ENCODE measurements at places on chromosomes 7 and 10. TPM values are rescaled to one million over a fixed set of nuclear protein-coding genes. Genes with fewer than 3 reads are reported as not detected.
A peak's percentile ranks its signal among the peaks of the same experiment; 100 is the strongest.

TMEM130 gene
- total RNA-seq: 1.9 TPM

ALKBH4 gene
- 24.8 TPM for total RNA-seq

DNA sequence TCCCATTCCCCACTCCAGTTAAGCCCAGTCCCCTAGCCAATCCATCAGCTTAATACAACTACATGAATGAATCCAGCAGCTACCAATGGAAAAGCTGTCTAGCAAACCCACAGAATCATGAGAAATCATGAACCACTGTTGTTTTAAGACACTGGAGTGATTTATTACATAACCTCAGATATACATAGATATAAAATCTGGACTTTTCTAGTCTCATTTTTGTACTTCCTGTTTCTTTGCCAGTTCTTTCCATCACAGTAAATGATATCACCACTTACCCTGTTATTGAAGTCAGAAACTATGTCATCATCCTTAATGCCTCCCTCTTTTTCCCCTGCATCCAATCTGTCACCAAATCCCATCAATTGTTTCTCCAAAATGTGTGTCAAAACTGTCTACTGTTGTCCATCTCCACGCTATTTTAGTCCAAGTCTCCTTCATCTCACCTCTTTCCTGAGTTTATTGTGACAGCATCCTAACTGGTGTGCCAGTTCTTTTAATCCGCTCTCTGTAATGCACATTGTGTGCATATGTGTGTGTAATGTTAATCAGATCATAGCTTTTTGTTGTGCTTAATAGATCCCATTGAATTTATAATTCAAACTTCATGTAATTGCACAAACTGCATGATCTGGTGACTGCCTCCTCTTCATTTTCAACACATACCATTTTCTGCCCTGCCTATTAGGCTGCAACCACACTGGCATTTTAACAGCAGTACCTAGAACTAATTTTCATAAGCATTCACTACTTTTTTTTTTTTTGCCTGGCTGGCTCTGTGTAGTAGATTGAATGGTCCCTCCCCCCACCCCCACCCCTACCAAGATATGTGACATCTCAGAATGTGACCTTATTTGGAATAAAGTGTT, 56.0 kb downstream of the MKLN1 start:
- peak overlapping the region; percentile 14 for H3K27ac ChIP-seq
- H3K27me3 ChIP-seq: no peaks in the 10 kb centered on the region
- DNase-seq: no peak
- H3K36me3 ChIP-seq: peaks cover 12% of the 10 kb centered on the region
- no peak overlapping the region for H3K4me3 ChIP-seq
- peaks cover 9% of the 10 kb centered on the region for H3K4me1 ChIP-seq

DNA sequence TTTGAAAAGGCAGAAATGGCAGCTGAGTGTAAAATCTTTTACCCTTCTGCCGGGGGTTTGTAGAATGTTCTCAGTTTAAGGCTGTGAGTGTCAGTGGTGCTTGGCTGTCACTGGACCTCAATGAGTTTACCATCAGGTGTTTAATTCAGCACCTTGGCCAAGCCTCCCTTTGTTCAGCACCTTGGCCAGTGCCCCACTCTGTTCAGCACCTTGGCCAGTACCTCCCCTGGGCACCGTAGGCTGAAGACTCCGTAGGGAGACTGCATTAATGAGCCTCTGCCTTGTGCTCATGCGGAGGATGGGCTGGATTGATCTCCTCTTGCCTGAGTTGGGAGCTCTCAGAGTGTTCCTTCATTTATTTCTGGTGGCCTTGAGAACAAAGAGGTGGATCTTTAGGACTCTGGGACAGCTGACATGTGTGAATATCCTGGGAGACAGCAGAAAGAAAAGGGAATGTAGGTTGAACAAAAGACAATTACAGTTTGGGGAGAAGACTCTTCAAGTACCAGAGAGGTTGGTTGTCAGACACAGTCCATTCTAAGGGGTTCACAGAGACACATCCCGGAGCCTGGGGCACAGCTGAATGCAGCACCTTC, 1.6 kb downstream of the FAM24A start:
- no peak overlapping the region for H3K27ac ChIP-seq
- peak; percentile 89 for DNase-seq
- no peak overlapping the region for H3K4me3 ChIP-seq
- H3K4me1 ChIP-seq: no peaks in the 10 kb centered on the region

GRCh38 chr7:130383187-130383980, 3.1 kb downstream of the CPA1 start:
- H3K27me3 ChIP-seq: peaks cover 8% of the 10 kb centered on the region
- H3K27ac ChIP-seq: no peak overlapping the region
- H3K4me1 ChIP-seq: peaks cover 6% of the 10 kb centered on the region
- no peak overlapping the region for H3K4me3 ChIP-seq

GRCh38 chr10:124928087-124928486, 13.8 kb upstream of the ZRANB1 start:
- H3K27me3 ChIP-seq: no peaks in the 10 kb centered on the region
- peaks cover 27% of the 10 kb centered on the region for H3K36me3 ChIP-seq
- DNase-seq: no peak
- no peak overlapping the region for H3K27ac ChIP-seq
- no peak overlapping the region for H3K4me3 ChIP-seq
- peaks cover 14% of the 10 kb centered on the region for H3K4me1 ChIP-seq

All from WTC11 (cell line).